Peyer's patch (tissue), 4 donors: ENCODE measurements at places on chromosomes 4 and X.

- no peak for DNase-seq
Observed at GRCh38 chr4:117986321-117986720, 48.0 kb upstream of the NDST3 start.

GRCh38 chr4:86557526-86557925 lies 36.6 kb upstream of the PTPN13 start:
- no peak for DNase-seq

DNA sequence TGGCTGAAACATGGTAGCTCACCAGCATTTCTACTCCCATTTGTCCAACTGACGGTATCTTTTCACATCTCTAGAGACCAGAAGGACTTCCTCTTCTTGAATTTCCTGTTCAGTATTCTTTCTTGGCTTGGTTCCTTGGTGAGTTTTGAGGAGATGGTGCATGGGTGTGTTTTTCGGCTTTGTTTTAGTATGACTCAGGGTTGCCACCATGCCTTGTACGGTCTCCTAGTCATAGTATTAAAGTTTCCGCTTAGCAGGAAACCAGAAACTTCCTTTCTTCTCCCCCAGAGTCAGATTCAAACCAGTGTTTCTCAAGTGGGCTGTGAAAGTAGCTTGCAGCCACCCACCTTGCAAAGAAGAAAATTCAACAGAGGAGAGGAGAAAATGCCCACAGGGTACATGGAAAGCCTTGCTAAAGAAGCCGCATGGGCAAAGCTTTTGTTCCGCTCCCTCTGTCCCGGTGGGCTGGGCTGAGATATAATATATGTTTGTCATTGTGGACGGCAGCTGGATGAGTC lies 5.7 kb downstream of the CD99 start:
- DNase-seq, result peak; percentile 63

DNA sequence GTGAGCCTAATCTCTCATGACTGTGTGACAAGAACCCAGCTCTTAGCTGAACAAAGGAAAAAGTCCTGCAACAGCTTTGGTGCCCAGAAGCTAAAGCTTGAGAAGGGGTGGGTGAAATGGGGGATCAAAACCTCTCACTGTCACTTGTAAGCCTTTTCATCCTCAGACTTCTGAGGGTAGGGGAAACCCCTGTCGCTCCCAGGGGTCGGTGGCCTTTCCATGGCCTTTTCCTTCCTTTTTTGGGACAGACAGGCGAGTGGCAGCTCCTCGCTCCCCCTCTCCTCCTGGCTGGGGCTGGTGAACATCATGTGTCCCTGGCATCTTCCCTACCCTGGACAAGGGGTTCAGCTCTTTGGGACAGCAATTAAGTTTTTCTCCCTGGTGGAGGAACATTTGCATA lies 78.2 kb downstream of the FAM47A start:
- DNase-seq, result no peak

DNA sequence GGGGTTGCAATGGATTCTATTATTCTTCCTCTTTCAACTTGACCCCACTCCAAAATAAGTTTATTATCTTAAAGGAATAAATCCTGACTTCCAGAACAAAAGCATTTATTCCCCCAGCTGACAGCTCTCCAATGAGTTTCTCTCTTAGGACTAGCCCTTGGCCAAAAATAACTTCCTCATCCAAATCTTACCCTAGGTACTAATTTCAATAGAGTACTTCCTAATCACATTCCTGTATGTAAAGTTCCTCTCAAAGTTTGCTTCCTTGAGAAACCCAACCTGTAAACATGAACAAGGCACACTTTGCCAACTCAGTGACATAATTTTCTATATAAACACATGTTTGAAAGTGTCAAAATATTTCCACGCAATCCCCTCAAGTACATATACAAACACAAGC lies 671.2 kb upstream of the GALNTL6 start:
- no peak for DNase-seq

DNA sequence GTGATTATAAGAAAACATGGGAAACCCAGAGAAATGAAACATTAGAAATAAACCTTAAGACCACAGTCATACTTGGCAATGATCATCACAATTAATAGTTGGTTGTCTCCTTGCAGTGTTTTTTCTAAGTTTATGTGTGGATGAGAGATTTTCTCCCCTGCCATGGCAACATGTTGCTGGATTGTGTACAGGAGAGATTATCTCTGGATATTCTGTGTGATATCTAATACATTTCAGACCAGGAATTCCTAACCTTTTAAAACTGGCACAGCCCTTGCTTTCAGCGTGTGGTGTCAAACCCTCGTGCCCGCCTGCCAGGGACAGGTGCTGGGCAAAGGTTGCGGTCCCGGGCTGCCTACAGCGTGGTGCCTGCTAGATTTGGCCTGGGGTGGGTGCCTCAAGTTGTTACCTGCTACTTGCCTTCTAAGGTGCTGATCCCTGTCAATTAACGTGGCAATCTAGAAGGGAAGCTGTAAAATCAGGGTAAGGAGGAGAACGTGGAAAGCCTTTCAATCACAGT lies 100.5 kb downstream of the TMEM131L start:
- DNase-seq, result no peak

- DNase-seq, result no peak
Observed at GRCh38 chr4:16264798-16265197, 38.5 kb upstream of the TAPT1 start.
